ENCODE measurements at places on chromosomes 2 and 18.
A peak's percentile ranks its signal among the peaks of the same experiment; 100 is the strongest.

- DNase-seq, result no peak
These were observed 10.1 kb downstream of the QPCT start for GRCh38 chr2:37354531-37354930.

GRCh38 chr2:74290066-74290465 lies 53.1 kb downstream of the SLC4A5 start:
- no peak for DNase-seq

DNA sequence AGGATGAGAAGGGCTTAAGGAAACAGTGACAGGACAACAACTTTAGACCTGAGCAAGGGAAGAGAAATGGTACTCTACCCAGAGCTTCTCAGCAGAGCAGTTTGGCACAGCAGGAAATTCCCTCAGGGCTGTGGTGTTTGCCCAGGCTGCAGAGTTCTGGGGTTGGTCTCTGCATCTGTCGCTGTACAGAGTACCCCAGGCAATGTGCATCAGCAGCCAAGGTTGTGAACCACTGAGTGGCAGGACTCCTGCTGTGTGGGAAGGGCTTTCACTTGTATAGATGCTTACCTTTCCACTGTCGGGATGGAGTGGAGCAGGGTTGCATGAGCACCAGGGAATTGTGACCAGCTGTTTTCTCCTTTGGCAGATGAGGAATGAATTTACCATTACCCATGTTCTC lies 21.2 kb downstream of the STAMBP start:
- no peak for DNase-seq

GRCh38 chr2:239199041-239199768 lies 201.6 kb downstream of the HDAC4 start:
- DNase-seq, result no peak

- DNase-seq, result no peak
These were observed 585.8 kb downstream of the BCL11A start for GRCh38 chr2:59967691-59968090.

DNA sequence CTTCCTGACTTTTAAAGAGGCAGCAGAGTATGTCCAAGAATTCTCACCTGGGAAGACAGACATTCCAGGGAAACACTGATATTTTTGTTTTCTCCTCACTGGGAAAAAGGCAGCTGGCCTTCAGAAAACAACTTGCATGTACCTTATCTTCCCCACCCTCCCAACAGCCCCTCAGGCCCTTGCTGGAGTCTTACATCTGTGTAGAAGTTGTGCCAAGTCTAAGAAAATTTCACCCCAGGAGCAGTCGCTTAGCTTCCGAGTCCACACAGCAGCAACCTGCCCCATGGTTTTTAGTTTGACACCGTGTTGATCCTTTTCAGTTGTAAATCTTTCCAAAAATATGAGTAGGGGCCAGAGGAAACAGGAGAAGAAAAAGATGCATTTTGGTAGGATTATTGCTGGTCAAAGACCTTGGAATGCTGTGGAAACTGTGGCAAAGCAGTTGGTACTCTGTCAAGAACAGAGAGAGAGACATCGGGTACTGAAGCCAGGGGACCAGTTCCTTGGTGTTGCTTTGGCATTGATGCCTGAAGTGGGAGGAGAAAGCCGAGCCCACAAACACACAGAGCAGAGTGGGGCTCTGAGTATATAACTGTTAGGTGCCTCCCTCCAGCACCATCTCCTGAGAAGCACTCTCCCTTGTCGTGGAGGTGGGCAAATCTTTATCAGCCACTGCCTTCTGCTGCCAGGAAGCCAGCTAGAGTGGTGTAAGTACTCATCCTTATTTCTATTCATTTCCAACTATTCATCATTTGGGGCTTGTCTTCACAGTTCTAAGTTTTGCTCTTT lies at the start of gene SLC14A1:
TSS of gene SLC14A1 (plus strand) at position 615 of the 789 bp plus-strand sequence. CDS start 6,140 bp downstream, outside the sequence.
- DNase-seq, result peak; percentile 69

- DNase-seq, result no peak
These were observed 50.2 kb downstream of the WDFY1 start for GRCh38 chr2:223894968-223895367.

DNA sequence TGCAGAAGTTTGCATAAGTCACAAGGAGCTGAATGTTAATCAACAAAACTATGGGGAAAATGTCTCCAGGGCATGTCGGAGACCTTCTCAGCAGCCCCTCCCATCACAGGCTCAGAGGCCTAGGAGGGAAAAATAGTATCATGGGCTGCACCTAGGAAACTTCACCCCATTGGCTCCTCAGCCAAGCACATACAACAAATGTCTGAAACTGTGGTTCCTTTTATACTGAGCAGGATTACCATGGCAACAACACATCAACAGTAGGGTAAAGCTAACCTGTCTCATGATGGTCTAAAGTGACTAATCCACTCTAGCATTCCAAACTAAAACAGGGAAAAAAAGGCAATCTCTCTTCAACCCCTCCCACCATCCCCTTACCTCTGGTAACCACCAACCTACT lies 3.2 kb upstream of the NEMP2 start:
- DNase-seq, result no peak

DNA sequence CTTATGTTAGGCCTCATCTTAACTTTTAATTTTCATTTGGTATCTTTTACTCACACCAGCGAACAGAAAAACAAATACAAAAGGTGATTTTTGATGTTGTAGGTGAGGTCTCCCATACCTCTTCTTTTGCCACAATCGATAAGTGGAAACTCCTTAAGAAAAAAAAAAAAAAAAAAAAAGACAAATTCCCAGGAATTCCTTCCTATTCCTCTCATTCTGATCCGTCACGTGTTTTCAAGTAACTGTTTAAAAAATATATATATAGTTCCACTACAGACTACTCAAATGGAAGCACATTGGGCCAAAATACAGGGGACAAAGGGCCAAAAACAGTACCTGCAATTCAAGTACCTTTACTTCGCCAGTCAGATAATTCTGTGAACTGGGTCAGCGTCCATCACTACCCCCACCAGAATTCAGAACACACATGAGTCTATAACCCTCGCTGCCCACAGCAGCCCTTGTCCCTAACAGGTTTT lies 16.5 kb downstream of the NMUR1 start:
- DNase-seq, result no peak

- DNase-seq, result no peak
These were observed 186.1 kb downstream of the CTIF start for GRCh38 chr18:48724939-48725338.

DNA sequence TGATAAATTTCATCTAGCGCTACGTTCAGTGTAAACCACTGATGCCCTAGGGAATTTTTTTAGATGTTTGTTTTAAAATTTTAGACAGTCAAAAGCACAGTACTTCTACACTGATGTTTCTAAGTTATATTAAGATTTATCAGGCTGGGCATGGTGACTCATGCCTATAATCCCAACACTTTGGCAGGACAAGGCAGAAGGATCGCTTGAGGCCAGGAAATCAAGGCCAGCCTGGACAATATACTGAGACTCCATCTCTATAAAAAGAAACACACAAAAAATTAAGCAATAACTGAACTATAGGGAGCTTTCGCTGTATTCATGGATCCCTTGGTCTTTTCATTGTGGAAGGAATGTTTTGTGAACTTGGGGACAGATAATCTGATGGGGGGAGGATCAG lies 50.6 kb upstream of the MAPRE2 start:
- no peak for DNase-seq

GRCh38 chr2:81087646-81088045 lies 783.1 kb upstream of the LRRTM1 start:
- DNase-seq, result no peak

DNA sequence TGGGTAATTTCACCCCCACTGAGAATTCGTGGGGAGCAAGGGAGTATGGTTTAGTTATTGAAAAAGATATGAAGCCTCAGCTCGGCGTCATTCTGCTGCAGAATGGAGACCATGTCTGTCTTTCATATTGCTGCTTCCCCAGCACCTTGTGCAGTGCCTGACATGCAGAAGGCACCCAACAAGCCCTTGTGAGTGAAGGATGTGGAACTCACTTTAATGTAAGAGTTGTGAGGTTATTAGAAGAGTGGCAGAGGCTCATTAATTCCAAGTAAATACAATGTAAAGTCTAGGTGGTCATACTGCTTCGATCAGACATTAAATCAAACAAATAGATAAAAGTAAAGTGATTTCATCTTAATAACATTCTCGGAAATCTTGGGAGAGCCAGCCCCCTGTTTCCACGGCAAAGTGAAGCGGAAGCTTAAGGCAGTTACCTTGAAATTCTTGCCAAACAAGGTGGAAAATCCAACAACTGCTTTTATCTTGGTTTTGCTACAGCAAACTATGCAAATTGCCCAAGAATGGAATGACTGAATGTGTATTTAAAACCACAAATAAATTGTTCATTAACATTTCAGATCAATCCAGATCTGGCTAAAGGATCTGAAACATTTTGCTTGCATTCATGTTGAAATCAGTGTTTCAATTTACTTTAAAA lies 9.6 kb downstream of the CFAP221 start:
- DNase-seq, result no peak

DNA sequence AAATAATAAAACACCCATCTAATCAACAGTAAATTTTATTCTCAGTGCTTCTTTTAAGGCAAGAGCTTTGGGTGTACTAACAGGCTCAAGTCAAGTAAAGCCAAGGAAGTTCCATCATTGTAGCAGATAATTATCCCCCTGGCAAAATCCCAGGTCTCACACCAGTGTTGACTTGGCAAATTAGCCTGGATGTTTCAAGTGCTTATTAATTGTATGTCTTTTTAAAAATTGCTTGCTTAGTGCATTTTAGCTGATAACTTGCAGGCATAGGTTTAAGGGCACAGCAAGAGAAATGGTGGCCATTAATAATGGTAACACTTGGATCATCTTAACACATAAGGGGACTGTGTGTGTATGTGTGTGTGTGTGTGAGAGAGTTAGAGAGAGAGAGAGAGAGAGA lies 42.0 kb upstream of the FMNL2 start:
- no peak for DNase-seq

GRCh38 chr2:241870611-241871537 lies 1.3 kb downstream of the RTP5 start:
- no peak for DNase-seq

- peak; percentile 40 for DNase-seq
These were observed at the start of gene SNED1 for GRCh38 chr2:240997856-240998705. TSS of gene SNED1 (plus strand) at chr2:240998618. CDS start at chr2:240998838, 220 bp downstream.

DNA sequence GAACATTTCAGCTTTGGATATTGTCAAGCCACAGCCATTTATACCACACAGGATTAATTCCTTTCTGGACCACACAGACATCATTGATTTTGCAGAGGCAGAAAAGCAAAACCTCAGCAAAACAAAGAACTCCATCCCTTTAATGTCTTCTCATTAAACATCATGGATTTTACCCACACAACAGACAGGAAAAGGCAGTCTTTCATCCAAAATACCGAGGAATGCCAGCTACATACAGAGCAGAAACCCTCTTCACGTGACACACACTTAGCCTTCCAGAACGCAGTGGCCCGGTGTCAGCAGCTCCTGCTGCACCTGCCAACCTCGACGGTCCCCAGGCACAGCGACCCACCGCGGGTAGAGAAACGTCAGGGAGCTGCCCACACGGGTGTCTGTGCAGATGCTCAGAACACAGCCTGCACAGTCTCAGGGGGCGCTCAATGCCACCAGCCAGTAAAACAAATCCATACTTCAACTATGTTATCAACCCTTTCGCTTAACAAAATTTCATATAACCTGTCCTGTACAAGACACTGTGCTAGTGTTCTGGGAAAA lies 304.5 kb downstream of the EIPR1 start:
- DNase-seq, result no peak

- no peak for DNase-seq
These were observed 7.6 kb downstream of the ADRA2B start for GRCh38 chr2:96108541-96109360.

DNA sequence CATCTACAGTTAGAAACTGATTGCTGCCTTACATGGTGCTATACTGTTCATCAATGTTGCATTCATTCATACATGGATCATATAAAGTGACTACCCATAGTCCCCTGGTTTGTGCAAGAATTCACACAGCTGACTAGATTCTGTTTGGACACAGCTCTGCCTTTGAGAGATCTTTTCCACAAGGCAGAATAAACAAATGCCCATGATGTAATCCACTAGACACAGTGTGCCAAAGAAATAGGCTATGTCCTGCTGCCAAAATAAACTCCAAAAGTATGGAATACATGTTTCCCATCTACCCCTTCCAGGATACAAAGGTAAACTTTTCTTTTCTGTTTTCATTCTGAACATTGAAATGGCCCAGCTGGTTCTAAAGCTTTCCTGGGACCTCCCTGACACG lies 269.4 kb upstream of the CHAC2 start:
- no peak for DNase-seq

GRCh38 chr18:35106013-35106844 lies 65.0 kb downstream of the MAPRE2 start:
- no peak for DNase-seq

Measured in hypothalamus (tissue), 51 donors.